Testis (tissue), 5 donors: ENCODE measurements at places on chromosomes 4 and X.

- DNase-seq, result no peak
Measured at GRCh38 chrX:111431001-111431400, 19.0 kb upstream of the DCX start.

DNA sequence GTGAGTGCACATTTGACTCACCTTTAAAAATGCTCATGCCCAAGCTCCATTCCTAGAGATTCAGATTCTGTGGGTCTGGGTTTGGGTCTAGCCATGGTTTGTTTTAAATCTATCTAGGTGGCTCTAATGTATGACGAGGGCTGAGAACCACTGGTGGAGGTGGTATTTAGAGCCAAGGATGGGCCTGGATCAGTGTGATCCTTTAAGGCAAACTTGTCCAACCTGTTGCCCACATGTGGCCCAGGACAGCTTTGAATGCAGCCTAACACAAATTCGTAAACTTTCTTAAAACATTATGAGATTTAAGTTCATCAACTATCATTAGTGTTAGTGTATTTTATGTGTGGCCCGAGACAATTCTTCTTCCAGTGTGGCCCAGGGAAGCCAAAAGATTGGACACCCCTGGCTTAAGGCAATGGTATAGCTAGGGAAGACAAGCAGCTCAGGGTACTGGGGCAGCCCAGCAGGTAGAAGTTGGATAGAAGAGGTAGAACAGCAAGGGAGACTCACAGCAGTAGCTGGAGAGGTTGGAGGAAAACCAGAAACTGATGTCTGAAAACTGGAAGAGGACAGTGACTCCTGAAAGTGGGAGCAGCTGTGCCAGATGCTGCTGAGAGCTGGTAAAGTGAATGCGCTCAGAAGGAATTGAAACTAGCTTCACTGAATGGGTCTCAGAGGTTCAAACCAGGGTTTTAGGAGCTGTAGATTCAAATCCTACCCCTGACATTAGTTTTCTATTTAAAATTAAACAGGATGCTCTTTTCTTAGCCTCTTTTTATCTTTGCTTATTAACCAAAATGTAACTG, 18.2 kb downstream of the ADD1 start:
- DNase-seq, result no peak

DNA sequence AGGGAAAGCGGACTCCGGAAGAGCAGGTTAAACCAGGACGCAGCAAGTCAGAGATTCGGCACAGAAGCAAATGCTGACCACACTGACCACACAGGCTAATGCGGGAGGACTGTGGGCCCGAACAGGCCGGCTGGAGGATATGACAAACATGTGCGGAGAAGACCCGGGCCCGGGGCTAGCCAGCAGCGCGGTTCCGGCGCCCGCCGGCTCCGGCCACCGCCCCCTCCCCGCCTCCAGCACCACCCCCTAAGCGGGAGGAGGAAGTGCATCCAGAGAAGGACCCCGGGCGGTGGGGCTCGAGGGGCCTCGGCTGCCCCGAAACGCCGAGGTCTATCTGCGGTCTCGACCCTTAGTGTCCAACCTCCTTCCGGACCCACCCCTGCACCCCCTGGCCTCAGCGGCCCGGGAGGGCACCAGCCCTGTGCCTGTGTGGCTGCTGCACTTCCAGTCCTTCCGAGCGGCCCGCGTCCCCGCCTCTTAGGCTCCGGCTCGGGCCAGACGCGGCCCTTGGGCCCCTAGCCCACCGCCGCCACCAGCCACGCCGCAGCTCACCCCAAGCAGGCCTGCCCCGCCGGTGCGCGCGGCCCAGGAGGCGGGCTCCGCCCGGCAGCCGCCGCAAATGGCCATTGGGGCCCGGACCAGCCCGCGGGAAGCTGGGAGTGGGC, 2.1 kb downstream of the ELOVL6 start:
- peak; percentile 64 for DNase-seq

GRCh38 chrX:135544338-135544948, 24.0 kb downstream of the INTS6L start:
- peak; percentile 20 for DNase-seq

DNA sequence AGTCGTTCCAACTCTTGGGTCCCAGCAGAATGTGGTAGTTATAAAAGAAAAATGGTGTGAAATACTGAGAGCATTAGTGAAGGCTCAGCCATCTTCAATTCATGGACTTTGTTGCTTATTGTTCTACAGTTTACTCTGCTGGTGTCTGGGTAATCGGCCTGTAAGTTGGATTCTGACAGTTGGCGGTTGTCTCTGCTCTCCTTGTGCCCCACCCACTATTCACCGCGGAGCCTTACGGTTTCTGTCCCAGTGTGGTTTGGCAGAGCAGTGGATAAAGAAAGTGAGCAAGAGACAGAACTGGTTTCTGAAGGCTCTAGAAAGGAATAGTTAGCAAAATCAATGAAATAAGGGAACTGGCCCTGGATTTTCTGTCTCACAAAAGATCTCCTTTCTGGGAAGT, 9.1 kb downstream of the LONRF3 start:
- DNase-seq, result no peak

GRCh38 chr4:74692972-74693371, 101.4 kb downstream of the BTC start:
- no peak for DNase-seq

DNA sequence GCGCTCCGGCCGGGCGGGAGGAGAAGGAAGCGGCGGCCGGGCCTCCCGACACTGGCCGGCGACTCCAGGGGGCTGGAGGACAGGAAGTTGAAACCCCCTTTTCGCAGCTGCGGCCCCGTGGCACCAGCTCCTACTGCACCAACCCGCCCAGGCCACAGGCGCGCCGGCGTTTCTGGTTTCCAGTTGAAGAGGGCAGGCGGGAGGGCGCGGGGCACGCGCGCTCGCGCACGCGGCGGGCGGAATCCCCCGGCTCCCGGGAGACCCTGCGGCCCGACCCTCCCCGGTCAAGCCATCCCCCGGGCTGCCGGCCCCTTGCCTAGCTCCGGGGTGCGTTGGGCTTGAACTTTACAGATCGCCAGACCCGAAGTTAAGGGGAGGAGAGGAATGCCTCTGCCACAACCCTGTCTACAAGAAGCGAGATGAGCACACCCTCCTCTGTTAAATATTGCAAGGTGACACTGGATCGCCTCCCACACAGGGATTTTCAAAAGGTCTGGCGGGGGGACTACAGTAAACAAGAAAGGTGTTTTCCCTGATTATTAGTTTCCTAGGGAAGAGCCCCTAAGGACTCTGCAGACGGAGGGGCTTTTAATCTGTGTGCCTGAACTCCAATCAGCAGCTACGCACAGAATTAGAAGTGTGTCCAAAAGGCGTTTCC, 1.4 kb downstream of the ELOVL6 start:
- peak; percentile 50 for DNase-seq

- DNase-seq, result no peak
Measured at GRCh38 chr4:125021189-125021588, 293.6 kb upstream of the FAT4 start.

DNA sequence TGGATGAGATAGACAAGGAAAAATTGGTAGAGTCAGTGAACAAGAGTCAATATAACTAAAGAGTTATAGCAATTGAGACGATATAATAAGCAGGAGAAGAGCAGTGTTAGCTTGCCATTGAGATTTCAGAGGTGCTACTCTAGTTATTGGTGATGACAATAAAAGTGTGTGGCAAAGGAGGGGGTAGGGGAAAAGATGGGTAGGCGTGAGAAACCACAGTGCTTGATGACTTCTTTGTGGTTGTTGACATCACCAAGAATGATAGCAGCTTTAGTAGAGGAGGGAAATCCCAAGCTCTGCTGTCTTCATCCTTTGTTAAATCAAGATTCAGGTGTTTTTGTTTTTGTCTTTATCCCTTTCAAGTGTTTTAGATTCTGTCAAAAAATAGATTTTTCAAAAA, 179.9 kb upstream of the PPP3CA start:
- DNase-seq, result no peak

DNA sequence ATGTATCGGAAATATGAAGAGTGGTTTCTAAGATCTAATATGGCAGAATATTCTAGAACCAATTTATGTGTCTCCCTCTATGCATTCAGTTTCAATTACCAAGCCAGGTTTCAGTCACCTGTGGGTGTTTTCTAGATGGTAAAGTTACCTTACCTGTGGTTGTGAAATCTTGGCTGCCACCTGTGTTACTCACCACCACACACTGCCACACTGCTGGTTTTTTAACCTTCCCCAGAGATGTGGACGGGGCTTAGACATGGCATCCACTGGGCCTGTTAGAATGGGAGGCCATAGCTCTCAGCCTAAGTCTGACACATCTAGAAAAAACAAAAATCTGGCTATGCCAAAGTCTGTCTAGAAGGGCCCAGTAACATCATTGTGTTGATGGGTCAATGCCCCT, 896.5 kb upstream of the PABPC4L start:
- DNase-seq, result no peak
